ENCODE measurements at places on chromosomes 7 and 10. TPM values are rescaled to one million over a fixed set of nuclear protein-coding genes. Genes with fewer than 3 reads are reported as not detected.

AP5Z1 gene
- 103 TPM for total RNA-seq

- no peak for DNase-seq
Observed at GRCh38 chr10:8136736-8137135, 82.2 kb downstream of the GATA3 start.

STOX1 gene
- total RNA-seq: 0.35 TPM

DNA sequence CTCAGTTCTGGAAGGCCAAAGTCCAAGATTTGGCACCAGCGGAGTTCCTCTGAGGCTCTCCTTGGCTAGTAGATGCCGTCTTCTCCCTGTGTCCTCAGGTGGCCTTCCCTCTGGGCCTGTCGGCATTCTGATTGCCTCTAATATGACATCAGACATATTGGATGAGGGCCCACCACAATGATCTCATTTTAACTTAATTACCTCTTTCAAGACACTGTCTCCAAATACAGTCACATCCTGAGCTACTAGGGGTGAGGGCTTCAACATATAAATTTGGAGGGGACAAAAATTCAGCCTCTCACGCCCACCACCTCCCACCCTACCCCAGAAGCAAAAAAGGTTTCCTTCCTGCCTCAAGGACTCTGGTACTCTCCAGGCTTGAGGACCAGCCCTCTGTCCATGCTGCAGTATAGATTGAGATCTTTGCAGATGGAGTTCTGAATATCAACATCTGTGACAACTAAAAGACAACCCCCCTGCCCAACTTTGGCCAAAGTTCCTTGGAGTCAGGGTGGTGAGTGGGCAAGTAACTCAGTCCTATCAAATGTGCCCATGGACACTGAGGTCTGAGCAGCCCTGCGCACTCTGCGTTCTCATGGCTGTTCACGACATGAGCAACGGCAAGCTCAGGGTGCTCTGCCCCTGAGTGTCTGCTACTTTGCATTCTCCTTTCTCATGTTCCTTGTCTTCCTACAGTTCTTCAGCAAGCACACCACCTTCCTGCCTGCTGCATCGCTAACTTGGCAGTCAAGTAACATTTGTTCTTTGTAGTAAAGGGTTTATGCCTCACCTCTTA is 11.5 kb downstream of the TMEM176B start:
- DNase-seq: no peak

- no peak for DNase-seq
Observed at GRCh38 chr10:85594239-85594638, 772.4 kb downstream of the GRID1 start.

SNX10 gene
- total RNA-seq: 8.7 TPM

GRCh38 chr10:59148701-59149100 is 27.7 kb upstream of the PHYHIPL start:
- no peak for DNase-seq

DNA sequence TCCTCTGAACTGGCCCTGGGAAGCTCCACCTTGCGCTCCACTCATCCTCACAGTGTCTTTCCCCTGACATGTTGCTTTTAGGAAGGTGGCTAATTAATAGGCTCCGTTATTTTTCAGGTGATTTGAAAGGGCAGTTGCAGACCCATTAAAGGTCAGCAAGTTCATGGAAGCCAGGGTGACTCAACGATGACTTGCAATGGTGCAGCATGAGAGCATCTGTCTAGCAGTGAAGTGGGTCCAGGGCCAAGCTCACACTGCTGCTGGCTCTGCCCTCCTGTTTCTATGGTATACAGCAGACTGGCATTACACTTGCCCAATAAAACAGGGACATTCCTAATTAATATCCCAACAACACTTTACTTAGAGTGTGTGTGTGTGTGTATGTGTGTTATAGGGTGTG is 68.8 kb upstream of the WDR11 start:
- no peak for DNase-seq

- no peak for DNase-seq
Observed at GRCh38 chr10:3932597-3933375, 147.8 kb upstream of the KLF6 start.

CRPPA gene
- total RNA-seq: 1.1 TPM

SRRM3 gene
- total RNA-seq: not detected

DOCK4 gene
- total RNA-seq: 1.2 TPM

GRCh38 chr7:91266067-91266688 is 1.9 kb downstream of the FZD1 start:
- no peak for DNase-seq

FZD1 gene
- 0.09 TPM for total RNA-seq

GRCh38 chr7:30032310-30033125 is 4.3 kb downstream of the PLEKHA8 start:
- DNase-seq: no peak

DNA sequence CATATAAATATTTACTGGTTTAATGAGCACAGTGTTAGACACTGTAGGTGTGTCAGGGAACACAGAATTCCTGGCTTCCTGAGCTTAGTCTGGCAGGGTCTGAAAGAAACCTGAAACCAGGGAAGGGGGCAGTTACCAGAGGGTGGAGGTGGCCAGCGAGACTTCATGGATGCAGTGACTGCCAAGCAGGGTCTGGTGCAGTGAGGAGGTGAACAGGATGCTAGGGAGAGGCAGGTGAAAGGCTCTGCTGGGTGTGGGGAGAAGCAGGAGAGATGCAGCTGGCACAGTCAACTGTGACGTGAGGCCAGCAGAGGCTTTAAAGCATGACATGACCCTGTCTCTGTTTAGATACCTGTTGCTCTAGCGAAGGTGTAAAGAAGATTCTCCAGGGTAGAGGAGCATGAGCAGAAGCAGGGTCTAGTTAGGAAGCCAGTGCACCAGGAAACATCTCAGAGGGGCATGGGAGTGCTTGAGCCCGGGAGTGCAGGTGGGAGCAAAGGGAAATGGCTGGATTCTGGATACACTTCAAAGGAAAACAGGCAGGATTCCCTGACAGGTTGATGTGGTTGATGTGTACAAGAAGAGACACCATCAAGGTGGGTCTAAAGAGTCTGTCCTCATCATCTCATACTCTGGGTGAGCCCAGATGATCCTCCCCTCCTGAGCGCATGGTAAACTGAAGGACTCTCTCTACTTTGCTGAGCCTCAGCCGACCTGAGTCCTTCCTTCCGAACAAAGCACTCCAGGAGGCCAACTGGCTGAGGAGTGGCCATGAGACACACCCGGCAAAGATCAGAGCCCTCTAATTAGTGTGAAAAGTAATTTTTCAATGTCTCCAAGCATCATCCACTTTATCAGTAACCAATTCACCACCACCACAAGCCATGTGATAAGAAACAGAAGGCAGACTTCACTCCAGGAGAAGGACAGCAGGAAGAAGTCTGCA is 186.8 kb downstream of the COBL start:
- no peak for DNase-seq

PTN gene
- total RNA-seq: not detected

DNA sequence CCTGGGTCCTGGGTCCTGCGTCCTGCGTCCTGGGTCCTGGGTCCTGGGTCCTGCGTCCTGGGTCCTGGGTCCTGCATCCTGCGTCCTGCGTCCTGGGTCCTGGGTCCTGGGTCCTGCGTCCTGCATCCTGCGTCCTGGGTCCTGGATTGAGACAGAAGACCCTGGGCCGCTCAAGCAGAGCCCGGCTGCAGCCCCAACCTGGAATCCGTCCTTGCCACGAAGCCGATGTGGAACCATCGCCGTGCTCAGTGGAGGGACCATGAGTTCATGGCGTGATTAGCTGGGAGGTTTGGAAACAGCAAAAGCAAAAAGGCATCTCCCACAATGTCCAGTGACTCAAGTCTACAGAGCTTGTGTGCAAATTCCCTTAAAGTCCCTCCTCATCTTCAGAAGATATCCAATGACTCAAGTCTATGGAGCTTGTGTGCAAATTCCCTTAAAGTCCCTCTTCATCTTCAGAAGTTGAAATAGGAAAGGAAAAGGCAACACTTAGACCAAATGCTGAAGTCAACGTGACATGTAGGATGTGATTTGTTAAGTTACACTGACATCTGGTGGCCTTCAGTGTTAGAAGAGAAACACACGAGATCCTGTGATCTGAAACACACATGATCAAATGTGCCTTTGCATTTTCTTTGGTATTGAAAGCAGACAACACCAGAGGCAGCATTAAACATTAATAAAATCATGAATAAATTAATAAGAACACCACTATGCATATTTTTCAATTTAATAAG is 179.9 kb downstream of the PTPRN2 start:
- no peak for DNase-seq

MALRD1 gene
- total RNA-seq: not detected

DNA sequence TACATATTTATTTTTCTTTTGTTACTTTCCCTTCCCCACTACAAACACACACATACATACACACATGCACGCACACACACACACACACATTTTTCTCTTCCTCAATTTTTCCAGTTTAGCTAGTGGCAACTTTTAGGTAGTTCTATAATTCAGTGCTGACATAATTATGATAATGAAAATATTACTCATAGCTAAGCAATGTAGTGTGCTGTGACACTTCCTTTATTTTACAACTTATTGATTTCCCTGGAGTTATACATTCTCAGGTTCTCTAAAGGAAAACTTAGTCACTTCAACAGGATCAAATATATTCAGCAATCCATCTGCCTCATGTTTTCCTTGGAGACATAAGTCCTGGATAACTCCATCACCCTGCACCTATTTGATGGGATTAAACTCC is 151.6 kb downstream of the CACNA2D1 start:
- no peak for DNase-seq

LIPN gene
- not detected for total RNA-seq

MEIG1 gene
- not detected for total RNA-seq

DNA sequence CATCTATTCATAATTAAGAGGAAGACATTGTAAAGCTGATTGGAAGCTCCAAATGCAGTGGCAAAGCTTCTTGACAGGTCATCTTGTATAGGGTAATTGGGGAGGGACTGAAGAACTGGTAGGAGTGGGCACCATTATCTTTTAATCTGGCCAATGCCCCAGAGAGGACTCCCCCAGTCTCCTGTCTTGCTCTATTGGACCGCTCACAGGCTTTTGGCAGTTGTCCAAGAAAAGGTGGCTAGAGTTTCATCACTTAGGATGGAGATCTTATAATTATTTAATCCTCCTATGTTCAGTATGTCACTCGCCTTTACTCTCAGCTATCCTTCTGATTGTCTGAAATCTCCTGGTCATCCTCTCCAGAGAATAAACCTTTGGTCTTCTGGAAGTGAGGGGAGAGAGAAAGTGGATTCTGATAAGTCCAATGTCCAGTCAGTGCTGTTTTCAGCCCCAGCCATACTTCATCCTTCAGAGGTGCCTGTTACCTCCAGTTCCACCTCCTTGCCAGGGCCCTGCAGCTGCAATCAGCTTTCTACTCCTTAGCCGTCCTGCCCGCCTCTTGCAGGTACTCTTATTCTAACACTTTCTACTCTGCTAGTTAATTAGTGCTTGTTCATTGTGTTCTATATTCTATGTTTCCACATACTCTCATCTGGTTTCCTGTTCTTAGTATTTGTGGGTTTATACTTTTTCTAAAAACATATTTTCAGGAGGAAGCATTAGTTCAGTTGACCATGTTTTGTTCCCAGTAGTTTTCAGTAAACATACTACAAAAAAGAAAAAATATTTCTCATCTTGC is 241.6 kb downstream of the NSUN6 start:
- DNase-seq: no peak

DTX2 gene
- 44.6 TPM for total RNA-seq

GRCh38 chr10:131109291-131109690 is 202.2 kb downstream of the TCERG1L start:
- no peak for DNase-seq

DNA sequence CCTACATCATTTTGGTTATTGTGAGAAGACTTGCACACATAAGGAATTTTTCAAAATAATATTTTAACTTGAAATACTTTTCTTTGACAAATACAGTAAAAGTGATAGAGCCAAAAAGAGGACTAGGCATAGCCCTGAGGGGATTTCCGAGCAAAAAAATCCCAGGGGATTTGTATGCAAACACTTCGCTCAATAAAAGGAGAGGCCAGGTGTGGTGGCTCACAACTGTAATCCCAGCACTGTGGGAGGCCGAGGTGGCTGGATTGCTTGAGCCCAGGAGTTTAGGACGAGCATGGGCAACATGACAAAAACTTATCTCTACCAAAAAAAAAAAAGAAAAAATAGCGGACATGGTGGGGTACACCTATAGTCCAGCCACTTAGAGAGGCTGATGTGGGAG is 193.0 kb downstream of the PCDH15 start:
- no peak for DNase-seq

DNA sequence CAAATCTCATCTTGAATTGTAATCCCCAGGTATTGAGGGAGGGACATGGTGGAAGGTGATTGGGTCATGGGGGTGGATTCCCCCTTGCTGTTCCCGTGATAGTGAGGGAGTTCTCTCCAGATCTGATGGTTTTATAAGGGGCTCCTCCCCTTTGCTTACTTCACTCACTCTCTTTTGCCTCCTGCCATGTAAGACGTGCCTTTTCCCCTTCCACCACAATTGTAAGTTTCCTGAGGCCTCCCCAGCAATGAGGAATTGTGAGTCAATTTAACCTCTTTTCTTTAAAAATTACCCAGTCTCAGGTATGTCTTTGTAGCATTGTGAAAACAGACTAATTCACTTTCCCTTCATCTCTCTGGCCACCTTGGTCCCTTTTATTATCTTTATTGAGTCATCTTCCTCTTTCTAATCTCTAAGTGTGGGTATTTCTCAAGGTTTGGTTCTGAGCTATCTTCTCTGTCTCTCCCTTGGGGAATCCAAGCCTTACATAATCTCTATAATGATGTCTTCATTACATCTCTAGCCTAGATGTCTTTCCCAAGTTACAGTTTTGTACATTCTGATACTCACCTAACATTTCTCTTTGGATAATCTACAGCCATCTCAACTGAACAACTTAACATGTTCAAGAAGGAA is 99.1 kb upstream of the JCAD start:
- no peak for DNase-seq

GRCh38 chr10:110017052-110017451 is 9.3 kb downstream of the ADD3 start:
- no peak for DNase-seq

DNA sequence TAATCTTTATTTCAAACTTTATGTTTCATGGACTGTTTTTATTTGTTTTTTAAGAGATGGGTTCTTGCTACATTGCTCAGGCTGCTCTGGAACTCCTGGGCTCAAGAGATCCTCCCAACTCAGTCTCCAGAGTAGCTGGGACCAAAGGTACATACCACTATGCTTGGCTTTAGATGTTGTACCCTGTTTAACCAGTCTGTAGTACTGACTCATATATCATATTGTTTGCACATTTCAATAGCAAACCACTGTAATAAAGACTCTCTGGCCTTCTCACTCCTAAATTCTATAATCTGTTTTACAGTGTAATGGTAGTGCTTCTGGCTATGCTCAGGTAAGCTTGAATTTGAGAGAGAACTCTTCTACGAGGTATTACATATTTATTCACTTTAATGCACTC is 413.6 kb upstream of the PCDH15 start:
- no peak for DNase-seq

DNA sequence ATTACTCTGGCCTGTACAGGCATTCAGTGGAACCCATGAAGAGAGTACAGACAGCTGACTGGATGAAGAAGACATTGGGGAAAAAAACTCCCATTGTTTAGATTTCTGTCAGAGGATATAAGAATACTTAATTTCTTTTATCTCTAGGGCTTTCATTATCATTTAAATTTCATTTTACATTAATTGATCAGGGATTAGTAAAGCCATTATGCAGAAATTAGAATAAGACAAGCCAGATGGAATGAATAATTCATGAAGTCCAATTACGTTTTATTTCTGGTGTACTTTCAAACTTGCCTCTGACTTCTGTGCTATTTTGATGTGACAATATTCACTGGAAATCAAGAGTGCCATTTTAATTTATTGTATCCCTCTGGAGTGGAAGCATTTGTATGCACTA is 247.0 kb downstream of the SLC25A13 start:
- no peak for DNase-seq

SPACDR gene
- total RNA-seq: 4.6 TPM

GRCh38 chr10:63256009-63256773 is 123.1 kb downstream of the NRBF2 start:
- DNase-seq: no peak

GRCh38 chr7:55150709-55151451 is 132.1 kb downstream of the EGFR start:
- no peak for DNase-seq

Data from CD4-positive, alpha-beta memory T cell (primary cell).